ENCODE measurements at places on chromosomes 5 and 9.

DNA sequence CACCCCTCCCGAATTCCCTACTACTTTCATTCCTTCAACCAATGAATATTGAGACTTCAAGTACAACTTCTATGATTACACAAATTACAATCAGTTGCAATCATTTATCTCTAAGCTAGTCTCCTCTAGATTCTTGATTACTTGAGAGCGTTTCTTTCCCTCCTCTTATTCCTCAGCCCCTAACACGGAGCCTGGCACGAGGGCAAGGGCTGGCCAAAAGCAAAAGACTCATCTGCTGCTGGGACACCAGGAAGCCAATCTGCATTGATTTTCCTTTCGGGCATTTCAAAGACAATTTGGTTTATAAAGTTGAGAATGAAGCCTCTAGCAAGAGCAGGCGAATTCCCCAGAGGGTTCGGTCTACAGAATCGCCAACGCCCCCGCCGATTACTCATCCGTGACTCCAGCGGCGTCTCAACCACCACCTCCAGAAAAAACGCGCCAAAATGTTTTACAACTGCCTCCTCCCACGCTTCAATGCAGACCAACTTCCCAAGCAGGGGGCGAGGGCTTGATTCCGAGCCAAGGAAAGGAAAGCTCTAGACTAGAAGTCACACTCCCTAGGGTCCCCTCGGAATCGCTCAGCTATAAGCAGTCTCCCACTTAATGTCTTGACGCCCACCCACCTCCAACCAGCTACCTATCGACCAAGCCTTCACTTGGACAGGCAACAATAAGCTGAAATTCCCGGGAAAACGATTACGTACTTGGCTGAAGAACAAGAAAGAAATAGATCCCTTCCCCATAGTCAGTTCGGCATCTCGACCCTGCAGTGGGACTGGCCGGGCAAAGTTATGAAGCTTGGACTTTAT is 1.5 kb downstream of the PCSK1 start:
- DNase-seq = peak; percentile 48

DNA sequence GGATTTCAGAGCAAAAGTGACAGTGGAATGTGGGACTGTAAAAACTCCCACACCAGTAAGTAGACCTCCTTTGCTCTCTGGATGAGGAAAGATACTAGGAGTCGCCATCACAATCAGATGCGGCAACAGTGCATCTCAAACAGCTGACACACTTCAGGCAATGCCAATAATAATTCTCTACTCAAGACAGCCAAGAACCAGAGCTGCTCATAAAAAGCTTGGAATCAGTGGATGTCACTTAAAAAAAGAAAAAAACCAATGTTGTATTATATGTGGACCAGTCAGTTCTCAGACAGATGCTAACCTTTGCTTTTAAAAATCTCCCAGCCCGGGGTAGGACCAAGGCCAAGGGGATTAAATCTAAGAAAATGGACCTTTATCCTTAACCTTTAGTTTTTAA is 185.0 kb downstream of the GNA14 start:
- no peak for DNase-seq

- DNase-seq = peak; percentile 41
These were observed 64.7 kb downstream of the FGF1 start for GRCh38 chr5:142621227-142621626.

GRCh38 chr5:139395844-139396640 is 1.1 kb upstream of the PROB1 start:
- no peak for DNase-seq

GRCh38 chr9:130414910-130415746 is 29.6 kb upstream of the ASS1 start:
- DNase-seq = no peak

GRCh38 chr9:133250741-133251170 is 24.2 kb downstream of the ABO start:
- DNase-seq = no peak

- DNase-seq = no peak
These were observed 37.9 kb downstream of the LNPEP start for GRCh38 chr5:96973532-96974401.

GRCh38 chr5:104573949-104574709 is 1011.5 kb upstream of the NUDT12 start:
- DNase-seq = no peak

- peak; percentile 78 for DNase-seq
These were observed 246.8 kb downstream of the ARRDC3 start for GRCh38 chr5:91136271-91136670.

- no peak for DNase-seq
These were observed 48.1 kb downstream of the DIAPH1 start for GRCh38 chr5:141570655-141571054.

DNA sequence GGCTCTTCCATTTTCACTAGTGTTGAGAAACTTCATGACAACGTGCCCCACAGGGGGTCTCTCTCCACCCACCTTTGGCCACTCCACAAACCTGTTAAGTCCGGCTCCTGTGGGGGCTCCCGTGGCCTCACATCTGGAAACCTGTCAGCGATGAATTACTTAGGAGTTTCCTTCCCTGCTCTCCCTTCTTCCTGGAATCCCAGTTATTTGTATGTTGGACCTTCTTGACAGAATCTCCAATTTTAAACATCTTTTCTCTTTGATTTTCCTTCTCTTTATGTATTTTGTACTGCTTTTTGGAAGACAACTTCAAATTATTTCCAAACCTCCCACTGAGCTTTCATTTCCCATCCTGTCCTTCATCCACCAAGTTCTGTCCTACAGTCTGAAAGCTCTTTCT is 55.1 kb upstream of the NRARP start:
- no peak for DNase-seq

- no peak for DNase-seq
These were observed 113.3 kb downstream of the SNX18 start for GRCh38 chr5:54630738-54631359.

DNA sequence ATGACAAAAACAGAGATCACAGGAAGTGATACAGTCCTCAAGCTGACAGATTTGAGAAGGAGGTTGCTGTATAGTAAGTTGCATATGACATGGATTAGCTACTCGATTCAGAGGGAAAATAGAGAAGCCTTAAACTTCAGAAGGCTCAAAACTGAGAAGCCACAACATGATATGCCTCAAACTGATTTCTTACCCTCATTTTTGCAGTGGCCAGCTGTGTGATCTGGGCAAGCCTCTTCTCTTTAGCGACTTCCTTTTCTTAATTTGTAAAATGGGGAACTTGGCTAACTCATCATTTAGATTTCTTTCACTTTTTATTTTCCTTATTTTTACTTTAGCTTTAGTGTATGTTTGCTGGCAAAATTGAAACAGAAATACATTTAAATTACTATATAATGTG is 421.1 kb downstream of the KIF4B start:
- no peak for DNase-seq

- no peak for DNase-seq
These were observed 77.0 kb downstream of the GALNT10 start for GRCh38 chr5:154267516-154267915.
